ENCODE measurements at places on chromosomes 1 and 21.

DNA sequence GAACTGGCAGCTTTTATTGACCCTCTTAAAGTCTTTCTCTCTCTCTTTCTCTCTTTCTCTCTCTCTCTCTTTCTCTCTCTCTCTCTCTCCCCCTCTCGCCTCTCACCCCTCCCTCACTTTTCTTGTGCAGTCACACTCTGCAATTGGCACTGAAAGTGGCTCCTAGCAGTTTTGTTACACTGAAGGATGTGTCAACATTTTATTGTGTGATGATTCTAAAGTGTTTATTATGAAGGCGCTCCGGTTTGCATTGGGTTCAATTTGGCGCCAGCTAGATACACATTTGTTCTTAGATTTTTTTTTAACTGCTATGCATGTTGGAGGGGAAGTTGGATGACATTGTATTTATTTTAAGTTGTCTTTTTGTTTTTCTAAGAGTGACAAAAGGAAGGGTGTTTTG lies 64.0 kb upstream of the CHRM3 start:
- DNase-seq = no peak

- no peak for DNase-seq
Measured at GRCh38 chr21:46195595-46196195, 11.4 kb upstream of the SPATC1L start.

- DNase-seq = no peak
Measured at GRCh38 chr1:114345930-114346479, 165.0 kb downstream of the TRIM33 start.

DNA sequence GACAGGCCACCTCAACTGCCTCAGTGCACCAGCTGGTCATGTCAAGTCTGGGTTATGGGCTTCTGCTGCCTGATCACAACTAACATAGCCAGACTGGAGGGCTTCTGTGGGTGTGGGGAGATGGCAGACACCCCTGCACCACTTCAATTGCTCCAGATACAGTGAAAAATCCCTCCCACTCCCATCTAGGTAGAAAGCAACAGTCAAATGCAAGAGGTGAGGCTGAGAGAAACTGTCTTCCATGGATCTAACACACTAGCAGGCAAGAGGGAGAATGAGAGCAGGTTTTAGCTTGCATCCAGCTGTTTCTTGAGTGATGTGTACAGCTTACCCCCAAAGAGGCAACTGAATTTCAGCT lies 10.8 kb downstream of the KCNA2 start:
- no peak for DNase-seq

DNA sequence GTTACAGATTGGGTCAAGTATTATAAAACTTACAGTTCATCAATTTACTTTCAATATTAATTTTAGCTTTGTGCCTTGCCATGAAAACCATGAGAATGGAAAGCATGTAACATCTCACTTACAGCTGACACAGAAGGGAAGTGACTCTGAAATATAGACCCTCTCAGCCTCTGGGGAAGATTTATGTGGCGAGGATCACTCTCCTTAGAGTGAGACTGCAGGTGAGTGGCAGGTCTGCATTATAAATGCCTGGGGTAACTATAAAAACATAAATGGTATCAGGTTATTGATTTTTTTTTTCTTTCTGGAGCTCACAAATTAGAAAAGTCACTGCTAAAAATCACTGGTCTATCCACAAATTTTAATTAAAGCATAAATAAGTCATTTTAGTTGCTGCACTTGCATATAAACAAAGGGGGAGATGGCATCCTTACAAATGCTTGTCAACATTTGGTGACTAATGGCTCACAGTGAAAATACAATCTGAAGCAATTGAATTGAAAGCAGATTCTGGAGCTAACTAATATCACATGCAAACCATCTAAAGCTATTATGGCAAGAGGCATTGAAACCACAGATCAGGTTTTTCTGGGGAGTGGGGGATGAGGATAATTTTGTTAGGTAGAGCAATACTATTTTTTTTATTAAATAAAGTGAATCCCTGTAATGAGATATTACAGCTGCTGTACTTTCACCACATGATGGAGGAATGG lies 200.9 kb downstream of the TM2D1 start:
- DNase-seq = no peak

DNA sequence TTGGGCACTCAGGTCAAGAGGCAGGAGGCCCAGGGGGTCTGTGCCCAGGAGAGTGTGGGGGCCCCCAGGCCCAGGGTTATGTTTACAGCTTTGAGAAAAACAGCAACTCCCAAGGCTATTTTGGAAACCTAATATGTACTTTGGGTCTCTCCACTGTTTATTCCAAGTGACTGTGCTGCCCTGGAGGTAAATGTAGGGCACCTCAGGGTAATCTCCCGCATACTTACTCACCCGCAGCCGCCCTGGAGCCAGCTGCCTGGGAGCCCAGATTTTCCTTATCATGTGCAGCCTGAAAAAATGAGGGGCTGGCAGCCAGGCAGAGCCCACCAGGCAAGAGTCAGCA lies 20.0 kb downstream of the IFFO2 start:
- DNase-seq = no peak

- DNase-seq = no peak
Measured at GRCh38 chr1:57908147-57908890, 484.5 kb upstream of the DAB1 start.

DNA sequence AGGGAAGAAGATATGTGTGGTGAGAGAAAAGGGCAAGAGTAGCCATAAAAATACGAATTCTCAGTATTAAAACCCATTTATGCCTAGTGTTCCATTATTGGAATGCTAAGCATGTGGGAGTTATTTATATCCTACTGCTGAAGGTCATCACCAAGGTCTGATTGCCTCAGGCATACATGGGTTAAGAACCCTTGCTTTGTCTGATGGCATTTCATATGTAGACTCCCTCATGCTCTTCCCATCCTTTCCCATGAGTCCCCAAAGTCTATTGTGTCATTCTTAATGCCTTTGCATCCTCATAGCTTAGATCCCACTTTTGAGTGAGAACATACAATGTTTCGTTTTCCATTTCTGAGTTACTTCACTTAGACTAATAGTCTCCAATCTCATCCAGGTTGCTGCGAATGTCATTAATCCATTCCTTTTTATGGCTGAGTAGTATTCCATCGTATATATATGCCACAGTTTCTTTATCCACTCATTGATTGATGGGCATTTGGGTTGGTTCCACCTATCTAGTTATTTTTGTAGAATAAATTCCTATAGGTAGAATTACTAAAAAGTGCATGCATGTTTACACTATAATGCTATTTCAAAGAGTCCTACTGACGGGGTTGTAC lies 172.5 kb downstream of the DYRK1A start:
- DNase-seq = no peak

DNA sequence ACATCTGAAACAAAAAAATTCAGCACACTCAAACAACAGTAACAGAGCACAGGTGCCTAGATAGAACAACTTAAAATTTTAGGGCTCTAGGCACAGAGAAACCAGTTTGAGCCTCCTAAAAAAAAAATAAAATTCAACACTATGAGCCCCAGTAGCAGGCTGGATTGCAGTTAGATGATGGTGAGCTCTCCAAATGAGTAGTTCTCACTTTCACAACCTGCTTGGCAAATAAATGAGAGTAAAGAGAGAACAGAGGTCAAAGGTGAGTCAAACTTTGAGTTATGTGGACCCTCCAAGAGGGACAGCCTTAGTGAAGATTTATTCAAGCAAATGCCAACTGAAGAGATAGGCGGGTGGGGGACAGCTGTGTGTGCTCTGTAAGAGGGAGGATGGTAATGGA lies 3.6 kb downstream of the BEND5 start:
- DNase-seq = no peak

DNA sequence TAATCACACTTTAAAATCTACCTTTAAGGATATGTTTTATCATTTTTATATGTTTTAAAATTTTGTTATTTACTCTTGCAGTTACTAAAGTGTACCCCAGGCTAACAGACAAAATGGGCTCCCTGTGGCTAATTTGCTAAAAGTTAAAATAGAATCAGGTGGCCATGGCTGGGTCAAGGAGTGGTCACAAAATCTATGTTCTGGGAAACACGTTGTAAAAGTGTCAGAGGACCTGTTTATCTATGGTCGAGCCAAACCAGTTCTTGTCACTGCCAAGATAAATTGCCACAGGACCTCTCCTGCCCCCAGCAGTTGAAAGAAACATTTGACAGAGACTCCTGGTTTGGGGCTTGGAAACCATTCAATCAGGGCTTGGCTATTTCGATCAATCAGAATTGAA lies 21.2 kb upstream of the TTLL7 start:
- DNase-seq = no peak

DNA sequence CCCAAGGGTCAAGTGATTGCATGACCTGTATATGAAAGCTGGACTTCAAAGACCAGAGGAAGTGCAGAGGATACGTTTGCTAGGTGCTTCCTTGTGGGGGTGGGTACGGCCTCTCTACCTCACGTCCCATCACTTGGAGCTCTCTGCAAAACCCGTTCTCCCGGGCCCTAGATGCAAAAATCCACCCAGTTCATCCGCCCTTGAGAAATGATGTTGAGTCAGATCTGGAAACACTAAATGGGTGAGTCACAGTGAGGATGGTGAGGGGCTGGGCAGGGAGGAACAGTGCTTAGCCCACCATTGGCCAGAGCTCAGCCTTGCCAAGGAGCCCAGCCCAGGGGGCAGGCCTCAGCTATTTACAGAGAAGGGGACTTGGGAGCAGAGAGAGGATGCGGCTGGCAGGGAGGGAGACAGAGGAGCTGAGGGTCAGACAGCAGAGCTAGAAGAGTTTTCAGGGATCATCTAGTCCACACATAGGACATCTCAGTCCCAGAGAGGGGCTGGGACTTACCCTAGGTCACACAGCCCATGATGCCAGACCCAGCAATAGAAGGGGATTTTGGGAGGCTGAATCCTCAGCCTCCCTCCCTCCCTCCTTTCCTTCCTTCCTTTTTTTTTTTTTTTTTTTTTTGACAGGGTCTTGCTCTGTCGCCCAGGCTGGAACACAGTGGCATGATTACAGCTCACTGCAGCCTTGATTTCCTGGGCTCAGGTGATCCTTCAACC lies 14.6 kb downstream of the ARHGEF10L start:
- DNase-seq = no peak

DNA sequence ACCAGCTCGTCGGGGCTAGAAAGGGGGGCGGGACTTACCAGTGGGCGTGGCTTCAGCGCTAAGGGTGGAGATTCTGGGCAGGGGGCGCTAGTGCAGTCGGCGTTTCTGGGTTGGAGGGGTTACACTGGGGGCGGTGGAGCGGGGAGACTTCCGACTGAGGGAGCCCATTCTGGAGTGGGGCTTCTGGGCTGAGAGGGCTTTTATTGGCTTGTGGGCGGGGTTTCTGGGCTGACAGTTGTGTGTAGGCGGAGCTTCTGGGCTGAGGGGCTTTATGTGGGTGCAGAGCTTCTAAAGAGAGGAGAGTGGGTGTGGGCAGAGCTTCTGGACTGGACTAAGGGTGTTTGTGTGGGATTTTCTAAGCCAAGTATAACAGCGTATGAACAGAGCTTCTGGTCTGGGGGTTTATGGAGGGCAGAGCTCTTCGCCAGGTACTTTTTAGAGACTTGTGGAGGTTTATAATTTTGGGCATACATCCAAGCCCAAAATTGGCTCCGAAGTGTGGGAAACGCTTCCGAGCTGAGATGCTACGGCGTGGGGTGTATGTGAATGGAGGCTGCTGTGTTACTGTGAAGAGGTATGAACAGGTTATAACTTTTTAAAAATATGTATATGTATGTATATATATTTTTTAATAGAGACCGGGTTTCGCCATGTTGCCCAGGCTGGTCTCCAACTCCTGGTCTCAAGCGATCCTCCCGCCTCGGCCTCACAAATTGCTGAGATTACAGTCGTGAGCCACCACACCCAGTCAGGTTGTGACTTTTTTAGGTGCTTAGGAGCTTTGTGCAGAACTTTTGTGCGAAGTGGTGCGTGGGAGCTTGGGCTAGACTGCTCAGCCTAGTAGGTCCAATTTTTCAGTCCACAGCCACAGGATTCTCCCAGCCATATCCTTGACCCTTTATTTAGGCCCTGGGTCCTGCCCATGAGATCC lies 825 bp downstream of the TMEM39B start:
- DNase-seq = no peak

- no peak for DNase-seq
Measured at GRCh38 chr1:185157599-185158412, 839 bp downstream of the SWT1 start.

DNA sequence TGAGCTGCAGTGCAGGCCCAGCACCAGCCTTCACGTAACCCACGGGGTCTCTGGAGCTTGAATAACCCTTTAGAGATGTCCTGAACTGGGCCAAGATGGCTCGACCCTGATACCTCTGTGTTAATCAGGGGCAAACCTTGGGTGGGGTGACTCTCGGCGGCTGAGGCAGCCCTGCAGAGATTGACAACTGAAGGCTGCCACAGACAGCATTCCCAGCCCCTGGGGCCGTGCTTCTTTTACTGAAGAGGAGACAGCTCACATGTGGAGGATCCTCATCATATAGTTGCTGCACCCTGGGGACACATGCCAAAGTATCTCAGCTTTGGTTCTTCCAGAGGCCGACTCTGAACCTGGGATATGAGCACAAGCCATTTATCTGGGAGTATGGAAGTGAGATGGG lies 57.3 kb upstream of the PTGFRN start:
- DNase-seq = no peak

GRCh38 chr1:52364235-52364839 lies 1.7 kb downstream of the CC2D1B start:
- no peak for DNase-seq

GRCh38 chr1:33606272-33606671 lies 133.8 kb downstream of the ZSCAN20 start:
- no peak for DNase-seq

- no peak for DNase-seq
Measured at GRCh38 chr1:107883562-107883961, 81.4 kb downstream of the VAV3 start.

DNA sequence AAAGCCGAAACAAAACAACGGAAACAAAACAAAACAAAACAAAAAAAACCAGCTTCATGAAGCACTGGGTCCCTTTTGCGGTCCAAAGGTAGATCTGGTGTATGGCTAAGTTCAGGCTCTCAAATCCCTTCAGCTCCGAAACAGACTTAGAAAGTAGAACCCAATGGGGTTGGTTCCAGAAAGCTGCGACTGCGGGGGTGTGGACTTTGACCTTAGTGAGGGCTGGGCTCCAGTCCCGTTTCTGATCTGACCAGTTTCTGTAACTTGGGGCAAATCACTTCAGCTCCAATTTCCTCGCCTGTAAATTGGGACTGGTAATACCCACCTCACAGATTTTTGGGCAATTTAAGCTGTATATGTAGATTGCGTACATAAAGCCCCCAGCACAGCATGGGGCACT lies 105.2 kb downstream of the ZSCAN20 start:
- no peak for DNase-seq

DNA sequence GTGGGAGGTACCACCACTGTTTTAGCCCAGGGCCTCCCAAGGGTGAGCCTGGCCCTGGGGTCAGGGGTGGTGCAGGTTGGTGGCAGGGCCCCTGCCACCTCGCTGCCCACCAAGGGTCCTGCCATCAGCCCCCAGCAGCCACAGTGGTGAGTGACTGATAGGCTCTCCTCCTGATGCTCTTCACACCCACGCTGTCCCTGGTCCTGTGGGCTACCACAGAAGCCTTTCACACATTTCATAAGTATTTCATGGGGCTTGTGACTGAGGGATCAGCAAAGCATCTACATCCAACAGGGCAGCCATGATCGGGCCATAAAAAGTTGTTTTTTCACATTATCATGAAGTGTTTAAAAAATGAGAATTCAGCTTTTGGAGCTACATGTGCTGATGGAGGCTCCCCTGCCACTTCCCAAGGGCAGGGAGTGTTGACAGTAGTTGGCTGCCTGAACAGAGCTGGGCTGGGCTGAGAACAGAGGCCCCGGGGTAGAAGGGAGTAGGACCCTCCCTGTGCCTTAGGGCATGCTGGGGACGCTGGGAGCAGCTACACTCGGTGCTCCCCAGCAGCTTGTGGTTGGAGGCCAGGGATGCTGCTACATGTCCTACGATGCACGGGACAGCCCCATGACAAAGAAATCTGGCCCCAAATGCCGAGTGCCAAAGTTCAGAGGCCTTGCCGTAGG lies 73.1 kb upstream of the TMEM51 start:
- DNase-seq = no peak

- DNase-seq = no peak
Measured at GRCh38 chr1:94602802-94603625, 61.5 kb upstream of the F3 start.
